ENCODE measurements at places on chromosomes 1 and 21.
A peak's percentile ranks its signal among the peaks of the same experiment; 100 is the strongest.

DNA sequence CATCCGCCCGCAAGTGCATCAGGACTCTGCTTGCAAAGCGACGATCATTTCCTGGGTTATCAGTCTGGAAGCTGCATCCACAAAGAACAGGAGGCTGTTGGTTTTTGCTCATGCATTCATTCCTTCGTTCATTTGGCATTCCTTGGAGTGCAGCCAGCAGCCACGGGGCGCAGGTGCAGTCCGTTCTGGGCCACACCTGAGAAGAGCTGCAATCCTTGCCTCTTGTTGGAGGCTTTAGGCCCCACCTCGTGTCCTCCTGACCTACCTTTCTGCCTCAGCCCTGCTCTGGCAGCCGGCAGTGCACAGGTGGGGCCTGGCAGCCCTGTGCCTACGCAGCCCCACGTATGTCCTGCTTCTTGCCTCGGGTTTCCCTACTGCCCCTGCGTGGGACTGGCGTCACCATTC, 19.6 kb upstream of the C2CD2 start:
- no peak for DNase-seq

DNA sequence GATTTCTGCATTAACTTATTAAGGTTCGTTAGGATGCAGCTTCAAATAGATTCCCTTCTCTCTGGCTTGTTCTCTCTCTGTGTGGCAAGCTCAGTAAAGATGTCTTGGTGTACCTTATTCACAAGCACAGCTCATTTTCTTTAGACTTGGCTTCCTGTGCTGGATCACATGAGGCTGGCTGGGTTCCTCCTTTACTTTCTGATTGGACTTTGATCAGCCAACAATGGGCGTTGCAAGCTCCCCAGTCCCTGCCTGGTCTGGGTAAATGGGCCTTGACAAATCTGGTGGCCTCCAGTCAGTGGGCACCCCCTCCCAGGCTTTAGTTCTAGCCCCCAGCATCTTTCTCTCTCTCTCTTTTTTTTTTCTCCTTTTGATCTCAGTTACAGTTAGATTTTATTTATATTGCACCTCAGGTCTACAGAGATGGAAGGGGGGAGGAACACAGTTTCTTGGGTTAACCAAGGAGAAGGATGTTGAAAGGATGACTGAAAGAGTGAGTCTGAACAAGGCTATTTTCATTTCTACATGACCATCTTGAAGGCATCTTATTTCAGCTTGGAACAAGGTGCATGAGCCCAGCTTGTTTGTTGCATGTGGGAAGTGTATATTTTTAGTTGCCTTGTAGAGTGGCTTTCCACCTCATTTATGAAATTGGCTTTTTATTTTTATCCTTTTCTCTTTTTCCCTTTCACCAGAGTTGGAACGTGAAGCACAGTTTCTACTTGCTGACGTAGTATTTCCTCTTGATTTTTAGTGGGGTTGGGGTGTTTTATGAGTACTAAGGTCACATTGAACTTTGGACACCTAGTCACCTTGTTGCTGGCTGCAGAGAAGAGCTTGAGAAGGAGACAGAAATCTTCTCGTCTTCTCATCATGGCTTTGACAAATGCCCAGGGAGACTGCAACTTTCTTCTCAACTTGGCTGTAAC, 77.1 kb downstream of the PBX1 start:
- DNase-seq: no peak

GRCh38 chr1:219430419-219430818, 182.5 kb downstream of the ZC3H11B start:
- no peak for DNase-seq

DNA sequence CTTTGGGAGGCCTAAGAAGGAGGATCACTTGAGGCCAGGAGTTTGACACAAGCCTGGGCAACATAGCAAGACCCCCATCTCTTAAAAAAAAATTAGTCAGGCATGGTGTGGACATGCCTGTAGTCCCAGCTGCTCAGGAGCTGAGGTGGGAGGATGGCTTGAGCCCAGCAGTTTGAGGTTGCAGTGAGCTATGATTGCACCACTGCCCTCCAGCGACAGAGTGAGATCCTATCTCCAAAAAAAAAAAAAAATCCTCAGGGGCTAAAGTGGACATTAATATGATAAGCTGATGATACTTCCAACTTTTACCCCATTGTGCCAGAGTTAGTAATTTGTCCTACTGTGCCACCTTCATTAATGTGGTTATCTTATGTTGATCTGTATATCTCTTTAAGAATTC, 327.8 kb upstream of the FMN2 start:
- DNase-seq: no peak

DNA sequence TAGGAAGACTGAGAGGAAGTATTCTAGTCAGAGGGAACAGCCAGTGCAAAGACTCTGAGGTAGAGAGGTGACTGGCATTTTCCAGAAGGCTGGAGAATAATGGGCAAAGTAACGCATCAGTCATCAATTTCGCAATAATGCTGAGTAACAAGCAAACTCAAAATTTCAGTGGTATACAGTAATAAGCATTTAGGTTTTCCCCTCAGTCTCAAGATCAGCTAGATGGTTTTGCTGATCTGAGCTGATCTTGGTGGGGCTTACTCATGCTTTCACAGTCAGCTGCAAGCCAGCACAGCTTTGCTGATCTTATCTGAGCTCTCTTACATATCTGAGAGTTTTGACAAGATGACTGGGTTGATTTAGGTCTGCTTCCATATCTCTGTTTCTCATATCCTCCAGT, 108.7 kb downstream of the TSEN15 start:
- DNase-seq: no peak

DNA sequence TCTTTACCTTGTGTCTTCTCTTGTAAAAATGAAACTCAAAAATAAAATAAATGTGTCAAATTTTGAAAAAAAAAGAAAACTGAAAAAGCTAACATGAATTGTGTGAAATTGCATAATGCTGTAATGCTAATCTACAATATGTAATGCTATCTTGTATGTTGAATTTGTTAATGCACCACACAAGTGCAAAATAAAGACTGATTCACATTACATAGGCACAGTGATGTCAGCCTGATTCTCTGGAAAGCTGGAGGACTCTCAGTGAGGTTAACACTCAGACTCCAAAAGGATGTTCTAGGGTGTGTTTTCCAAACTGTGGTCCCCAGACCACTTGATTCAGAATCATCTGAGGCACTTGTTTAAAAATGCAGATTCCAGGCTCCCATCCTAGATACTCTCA, 25.6 kb downstream of the SYT11 start:
- DNase-seq: no peak

- DNase-seq: no peak
These were observed 34.8 kb upstream of the PRELP start for GRCh38 chr1:203440771-203441170.

GRCh38 chr21:36691555-36692041, 7.3 kb upstream of the SIM2 start:
- no peak for DNase-seq

- no peak for DNase-seq
These were observed 102.5 kb downstream of the EBNA1BP2 start for GRCh38 chr1:43069461-43070050.

- DNase-seq: no peak
These were observed 26.3 kb downstream of the ADAM30 start for GRCh38 chr1:119869995-119870394.

- DNase-seq: no peak
These were observed 17.1 kb downstream of the DNASE2B start for GRCh38 chr1:84415396-84415795.

DNA sequence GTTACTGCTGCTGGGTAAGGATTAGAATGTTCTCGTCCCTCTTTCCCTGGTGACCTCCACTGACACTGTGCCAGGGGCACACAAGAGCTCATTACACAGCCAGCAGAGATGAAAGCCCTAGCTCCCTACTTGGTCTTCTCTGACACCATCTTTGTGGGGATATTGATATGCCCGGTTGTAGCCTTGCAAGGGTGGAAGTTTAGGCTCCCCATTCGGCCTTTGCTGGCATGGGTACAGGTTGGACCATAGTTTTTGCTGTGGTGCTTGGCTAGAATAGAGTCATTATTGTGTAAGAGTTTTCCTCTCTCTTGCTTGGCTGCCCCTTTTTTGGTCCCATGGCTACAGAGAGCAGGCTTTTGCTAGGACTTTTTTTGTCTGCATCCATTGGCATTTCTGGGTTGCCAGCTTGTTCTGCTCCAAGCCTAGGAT, 12.3 kb downstream of the RAB4A start:
- no peak for DNase-seq

GRCh38 chr21:33135925-33136324, 66.0 kb downstream of the OLIG1 start:
- DNase-seq: no peak

GRCh38 chr1:22044690-22045420, 7.7 kb upstream of the CDC42 start:
- DNase-seq: no peak

DNA sequence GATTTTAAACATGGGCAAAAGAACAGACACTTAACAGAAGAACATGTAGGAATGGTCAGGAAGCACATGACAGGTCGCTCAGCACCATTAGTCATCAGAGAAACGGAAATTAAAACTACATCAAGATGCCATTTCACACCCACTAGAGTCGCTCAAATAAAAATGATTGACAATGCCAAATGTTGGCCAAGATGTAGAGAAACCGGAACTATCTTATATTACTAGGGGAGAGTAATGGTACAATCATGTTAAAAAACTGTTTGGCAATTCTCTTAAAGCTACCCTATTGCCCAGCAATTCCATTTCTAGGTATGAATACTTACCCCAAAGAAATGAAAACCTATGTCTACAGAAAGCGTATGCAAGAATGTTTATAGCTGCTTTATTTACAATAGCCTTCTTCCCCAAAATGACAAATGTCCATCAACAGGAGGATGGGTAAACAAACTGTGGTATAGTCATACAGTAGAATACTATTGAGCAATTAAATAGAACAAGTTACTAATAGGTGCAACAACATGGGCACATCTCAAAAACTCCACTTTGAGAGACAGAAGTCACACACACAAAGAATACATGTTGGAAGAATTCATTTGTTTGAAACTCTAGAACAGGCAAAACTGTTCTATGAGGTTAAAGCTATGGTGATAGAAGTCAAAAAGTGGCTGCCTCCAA, 92.8 kb downstream of the ETS2 start:
- DNase-seq: no peak

DNA sequence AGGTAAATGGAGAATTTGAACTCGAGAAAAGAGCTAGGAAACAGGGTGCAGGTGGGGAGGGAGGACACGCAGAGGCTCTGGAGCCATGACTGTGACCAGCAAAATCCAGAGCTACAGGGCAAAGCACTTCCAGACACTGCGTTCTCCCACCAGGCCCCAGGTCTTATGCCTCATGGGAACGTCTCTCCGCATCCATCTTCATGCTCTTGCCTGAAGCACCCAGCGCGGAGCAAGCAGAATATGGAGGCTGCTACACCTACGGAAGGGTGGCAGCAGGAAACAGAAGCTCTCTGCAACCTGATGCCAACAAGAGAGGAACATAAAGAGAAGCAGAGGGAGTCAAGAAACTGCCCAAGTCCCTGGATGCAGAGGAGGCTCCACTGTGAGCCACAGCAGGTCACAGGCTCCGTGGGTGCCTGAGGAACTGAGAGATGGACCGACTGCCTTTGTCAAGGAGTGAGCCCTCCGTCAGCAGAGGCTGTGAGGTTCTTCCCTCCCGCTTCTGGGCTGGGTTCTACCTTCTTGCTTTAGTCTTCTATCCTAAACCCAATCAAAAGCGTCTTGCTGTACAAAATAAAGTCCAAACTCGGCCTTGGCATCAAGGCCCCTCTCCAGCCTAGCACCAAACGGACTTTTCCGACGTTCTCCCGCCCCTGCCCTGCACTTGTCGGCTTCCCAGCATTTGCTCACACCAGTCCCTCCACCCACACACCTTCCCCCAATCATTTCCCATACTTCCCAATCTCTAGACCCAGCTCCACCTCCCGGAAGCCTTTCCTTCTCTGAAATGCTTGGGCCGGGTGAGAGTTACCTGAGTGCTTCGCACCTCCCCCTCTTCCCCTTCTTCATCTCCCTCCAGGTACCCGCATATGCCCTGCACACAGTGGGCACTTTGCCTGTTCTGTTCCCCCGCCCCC, 930 bp downstream of the DHCR24 start:
- DNase-seq: no peak

DNA sequence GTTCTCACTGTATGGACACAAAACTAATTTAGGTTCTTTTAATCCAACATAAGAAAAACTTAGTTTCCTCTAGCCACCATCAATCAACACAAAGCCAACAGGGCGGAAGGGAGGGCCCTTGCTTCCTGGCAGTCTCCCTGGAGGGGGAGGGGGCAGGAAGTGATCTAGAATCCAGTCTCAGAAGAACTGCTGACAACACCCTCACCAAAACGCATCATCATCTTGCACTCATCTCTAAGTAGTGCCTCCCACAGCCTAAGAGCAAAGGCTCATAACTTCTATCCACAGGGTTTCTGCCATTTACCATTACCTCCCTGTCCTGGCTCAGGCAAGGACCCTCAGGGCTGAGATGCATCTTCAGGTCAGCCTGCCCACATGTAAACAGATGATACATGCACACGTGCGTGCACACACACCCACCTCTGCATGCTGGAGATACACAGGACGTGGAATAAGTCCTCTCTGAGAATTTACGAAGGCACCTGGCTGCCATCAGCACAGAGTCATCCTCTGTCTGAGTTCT, 20.5 kb downstream of the HIVEP3 start:
- DNase-seq: no peak

- DNase-seq: peak; percentile 58
These were observed 8.5 kb downstream of the FBXO2 start for GRCh38 chr1:11645670-11646265.

DNA sequence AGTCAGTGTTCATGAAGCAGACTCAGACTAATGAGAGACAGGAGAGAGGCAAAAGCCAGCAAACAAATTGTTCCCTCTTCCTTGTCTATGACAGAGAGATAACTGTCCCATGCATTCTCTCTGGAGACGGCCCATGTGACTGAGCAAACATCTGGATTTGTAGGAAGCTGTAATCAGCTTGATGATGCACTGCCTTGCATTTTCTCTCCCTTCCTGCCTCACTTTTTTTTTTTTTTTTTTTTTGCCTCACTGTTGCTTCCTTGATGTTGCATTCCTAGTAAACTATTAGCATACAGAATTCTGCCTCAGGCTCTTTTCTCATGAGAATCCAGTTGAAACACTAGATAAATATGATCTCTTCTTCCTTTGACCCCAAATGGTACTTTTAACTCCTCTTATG, 134.5 kb downstream of the HHIPL2 start:
- no peak for DNase-seq

DNA sequence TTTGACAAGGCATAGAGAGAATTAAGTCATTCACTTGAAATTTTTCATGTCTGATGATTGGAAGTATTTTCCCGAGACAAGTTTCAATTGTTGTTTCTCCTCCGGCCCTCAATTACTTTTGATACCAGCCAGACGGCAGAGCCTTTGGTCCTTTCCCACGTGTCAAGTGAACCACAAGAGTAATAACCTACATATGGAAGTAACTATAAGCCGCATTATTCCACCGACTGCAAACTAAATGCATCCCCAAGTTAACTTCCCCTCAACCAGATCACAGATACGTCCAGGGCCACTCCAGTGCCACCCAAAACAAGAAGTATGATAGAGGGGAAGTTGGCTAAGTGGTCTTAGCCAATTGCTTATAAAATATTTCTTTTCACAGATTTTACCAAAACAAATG, 20.2 kb downstream of the COLGALT2 start:
- DNase-seq: no peak

- no peak for DNase-seq
These were observed 115.6 kb downstream of the XCL2 start for GRCh38 chr1:168428063-168428731.

- no peak for DNase-seq
These were observed 35.8 kb upstream of the SOX13 start for GRCh38 chr1:204036882-204037655.
